ENCODE measurements at places on chromosomes 11 and 22.
A peak's percentile ranks its signal among the peaks of the same experiment; 100 is the strongest.

- H3K4me1 ChIP-seq = no peaks in the 10 kb centered on the region
- no peak overlapping the region for H3K27ac ChIP-seq
- H3K27me3 ChIP-seq = no peaks in the 10 kb centered on the region
- no peak for DNase-seq
- no peak overlapping the region for H3K4me3 ChIP-seq
Measured at GRCh38 chr11:13869398-13869886, 93.1 kb upstream of the SPON1 start.

- H3K27me3 ChIP-seq = no peaks in the 10 kb centered on the region
- no peaks in the 10 kb centered on the region for H3K36me3 ChIP-seq
- H3K4me1 ChIP-seq = no peaks in the 10 kb centered on the region
- no peak overlapping the region for H3K4me3 ChIP-seq
- DNase-seq = no peak
Measured at GRCh38 chr22:32480238-32480637, 5.6 kb downstream of the FBXO7 start.

- H3K36me3 ChIP-seq = no peaks in the 10 kb centered on the region
- no peaks in the 10 kb centered on the region for H3K27me3 ChIP-seq
- no peak overlapping the region for H3K27ac ChIP-seq
- H3K4me3 ChIP-seq = no peak overlapping the region
Measured at GRCh38 chr11:69055212-69055586, 6.5 kb downstream of the TPCN2 start.

DNA sequence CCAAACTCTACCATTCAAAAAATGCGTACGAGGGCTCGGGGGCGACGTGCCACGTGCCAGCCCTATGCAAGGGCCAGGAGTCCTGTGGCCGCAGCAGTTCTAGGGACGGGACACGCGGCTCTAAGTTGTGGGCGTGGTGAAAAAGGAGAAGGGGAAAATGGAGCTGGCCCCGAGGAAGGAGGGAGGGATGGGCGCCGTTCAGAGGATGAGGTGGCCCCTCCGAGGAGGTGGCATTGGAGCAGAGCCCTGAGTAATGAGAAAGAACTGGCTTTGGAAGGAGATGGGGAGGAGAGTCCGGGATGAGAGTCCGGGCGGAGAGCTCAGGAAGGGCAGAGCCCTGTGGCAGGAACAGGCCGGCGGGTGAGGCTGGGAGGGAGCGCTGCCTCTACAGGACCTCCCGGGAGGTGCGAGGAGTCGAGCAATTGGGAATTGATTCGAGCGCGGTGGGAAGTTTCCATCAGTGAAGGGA is 21.0 kb downstream of the OTUB1 start:
- H3K36me3 ChIP-seq = no peaks in the 10 kb centered on the region
- H3K4me1 ChIP-seq = no peaks in the 10 kb centered on the region
- DNase-seq = peak; percentile 73
- H3K27me3 ChIP-seq = no peaks in the 10 kb centered on the region

- H3K27ac ChIP-seq = no peak overlapping the region
- H3K4me3 ChIP-seq = no peak overlapping the region
- H3K27me3 ChIP-seq = no peaks in the 10 kb centered on the region
Measured at GRCh38 chr11:18611196-18611595, 11.6 kb downstream of the MISFA start.

DNA sequence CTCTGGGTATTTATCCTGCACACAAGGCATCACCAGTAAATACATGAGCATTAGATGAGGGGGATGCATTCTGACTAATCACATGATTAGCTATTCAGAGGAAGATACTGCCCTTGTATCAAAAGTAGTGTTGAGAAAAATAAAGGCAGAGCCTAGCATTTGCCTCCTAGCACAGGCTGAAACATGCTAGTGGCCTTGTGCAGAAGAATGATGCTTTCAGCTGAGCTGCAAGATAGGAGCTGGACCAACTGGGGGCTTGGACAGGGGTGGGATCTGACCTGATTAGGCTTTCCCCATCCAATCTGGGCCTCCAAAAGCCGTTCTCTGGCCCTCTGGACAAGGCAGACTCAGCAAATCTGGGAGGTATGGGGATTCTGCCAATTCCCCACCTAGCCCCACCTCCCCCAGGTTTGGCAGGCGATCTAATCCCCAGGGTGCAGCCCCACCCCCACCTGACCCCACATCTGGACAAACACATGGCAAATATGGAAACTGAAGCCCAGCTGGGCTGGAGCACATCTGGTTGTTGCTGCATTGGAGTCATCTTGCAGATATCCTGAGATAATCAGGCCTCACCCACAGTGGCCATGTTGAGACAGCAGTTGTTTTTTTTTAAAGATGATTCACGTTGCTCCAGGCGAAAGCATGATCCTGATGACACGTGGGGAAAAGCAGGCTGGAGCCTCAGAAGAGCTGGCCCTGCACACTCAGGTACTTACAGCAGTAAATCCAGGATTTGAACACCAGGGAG is 4.4 kb upstream of the MISFA start:
- H3K4me3 ChIP-seq = no peak overlapping the region
- no peak overlapping the region for H3K27ac ChIP-seq
- no peaks in the 10 kb centered on the region for H3K36me3 ChIP-seq

DNA sequence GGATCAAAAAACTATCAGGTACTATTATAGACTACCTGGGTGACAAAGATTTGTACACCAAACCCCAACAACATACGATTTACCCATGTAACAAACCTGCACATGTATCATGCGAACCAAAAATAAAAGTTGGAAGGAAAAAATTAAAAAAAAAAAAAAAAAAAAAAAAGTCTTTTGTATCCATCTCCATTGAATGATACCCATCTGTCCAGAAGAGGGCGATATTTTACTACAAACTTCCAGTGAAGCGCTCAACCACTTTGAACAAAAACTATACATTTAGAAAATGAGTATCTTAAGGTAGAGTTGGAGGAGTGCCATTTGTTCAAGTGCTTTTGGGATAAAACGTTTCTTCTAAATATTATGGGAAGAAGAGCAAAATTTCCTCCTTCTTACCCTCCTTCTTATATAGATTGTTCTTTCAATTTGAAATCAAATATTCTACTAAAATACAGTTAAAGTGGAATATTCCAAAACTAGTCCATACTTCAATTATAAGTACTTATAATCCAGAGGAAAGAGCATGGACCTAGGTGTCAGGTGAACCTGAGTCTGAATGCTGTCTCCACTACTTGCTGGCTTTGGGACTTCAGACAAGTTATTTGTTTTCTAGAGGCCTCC is 23.3 kb downstream of the ARL14EP start:
- no peaks in the 10 kb centered on the region for H3K36me3 ChIP-seq
- H3K4me3 ChIP-seq = no peak overlapping the region
- no peak overlapping the region for H3K27ac ChIP-seq

DNA sequence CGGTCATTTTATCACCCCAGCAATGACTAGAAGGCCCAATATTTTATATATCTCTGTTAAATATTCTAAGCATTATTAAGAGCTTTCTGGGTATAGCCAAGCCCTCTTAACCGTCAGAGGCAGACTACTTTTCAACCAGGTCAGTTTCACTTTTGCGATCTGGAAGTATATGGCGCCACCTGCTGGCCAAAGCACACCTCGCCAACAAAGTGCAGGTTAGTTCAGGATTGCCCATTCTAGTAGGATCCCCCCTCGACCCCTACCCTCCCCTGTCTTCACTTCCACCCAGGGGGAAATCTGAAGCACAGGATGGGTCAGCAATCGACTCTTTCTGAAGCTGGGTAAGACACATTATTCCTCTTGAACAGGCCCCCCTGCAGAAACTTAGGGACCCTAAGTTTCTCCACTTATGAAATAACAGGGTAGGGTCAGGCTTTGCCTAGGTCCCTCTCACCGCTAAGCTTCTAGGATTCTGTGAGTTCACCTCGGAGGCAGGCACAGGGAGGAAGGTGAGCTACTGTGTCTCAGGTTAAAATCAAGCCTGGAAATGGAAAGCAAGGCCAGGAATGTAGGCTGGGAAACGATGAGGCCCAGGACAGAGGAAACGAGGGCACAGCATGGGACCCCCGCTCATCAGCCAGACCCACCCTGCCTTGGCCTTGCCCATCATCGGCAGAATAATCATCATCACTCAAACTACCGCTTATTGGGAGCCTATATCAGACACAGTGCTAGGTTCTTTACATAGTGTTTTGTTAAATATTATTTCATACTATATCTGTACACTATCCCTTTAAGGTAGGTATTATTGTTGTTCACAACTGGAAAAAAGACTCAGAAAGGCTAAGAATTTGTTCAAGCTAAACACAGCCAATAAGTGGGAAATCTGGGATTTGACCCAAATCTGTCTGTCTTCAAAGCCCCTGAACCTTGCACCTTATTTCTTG is 35.6 kb downstream of the KCNJ1 start:
- peak; percentile 85 for DNase-seq
- no peaks in the 10 kb centered on the region for H3K4me1 ChIP-seq
- no peak overlapping the region for H3K4me3 ChIP-seq
- no peaks in the 10 kb centered on the region for H3K36me3 ChIP-seq
- H3K27me3 ChIP-seq = no peaks in the 10 kb centered on the region

GRCh38 chr22:23393721-23394320 is 186.3 kb downstream of the IGLL1 start:
- no peak overlapping the region for H3K27ac ChIP-seq
- no peaks in the 10 kb centered on the region for H3K36me3 ChIP-seq

GRCh38 chr11:80163011-80163410 is 722.2 kb upstream of the TENM4 start:
- H3K36me3 ChIP-seq = no peaks in the 10 kb centered on the region
- H3K27me3 ChIP-seq = no peaks in the 10 kb centered on the region

DNA sequence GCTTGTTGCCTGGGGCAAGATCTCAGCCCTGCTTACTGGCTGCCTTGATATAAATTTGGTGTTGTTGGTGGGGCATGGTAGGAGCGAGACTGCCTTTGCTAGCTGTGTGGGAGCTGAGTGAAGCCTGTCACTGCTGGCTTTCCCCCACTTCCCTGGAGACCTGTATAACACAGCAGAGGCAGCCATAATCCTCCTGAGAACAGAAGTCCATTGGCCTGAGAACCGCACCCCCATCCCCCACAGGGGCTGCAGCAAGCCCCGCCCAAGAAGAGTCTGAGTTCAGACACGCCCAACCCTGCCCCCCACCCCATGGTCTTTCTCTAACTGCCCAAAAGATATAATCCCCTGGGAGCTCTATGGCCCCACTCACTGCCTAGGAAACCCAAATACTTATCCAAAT is 39.2 kb upstream of the ARHGAP42 start:
- no peak overlapping the region for H3K27ac ChIP-seq
- H3K4me3 ChIP-seq = no peak overlapping the region
- DNase-seq = no peak
- H3K4me1 ChIP-seq = no peaks in the 10 kb centered on the region

DNA sequence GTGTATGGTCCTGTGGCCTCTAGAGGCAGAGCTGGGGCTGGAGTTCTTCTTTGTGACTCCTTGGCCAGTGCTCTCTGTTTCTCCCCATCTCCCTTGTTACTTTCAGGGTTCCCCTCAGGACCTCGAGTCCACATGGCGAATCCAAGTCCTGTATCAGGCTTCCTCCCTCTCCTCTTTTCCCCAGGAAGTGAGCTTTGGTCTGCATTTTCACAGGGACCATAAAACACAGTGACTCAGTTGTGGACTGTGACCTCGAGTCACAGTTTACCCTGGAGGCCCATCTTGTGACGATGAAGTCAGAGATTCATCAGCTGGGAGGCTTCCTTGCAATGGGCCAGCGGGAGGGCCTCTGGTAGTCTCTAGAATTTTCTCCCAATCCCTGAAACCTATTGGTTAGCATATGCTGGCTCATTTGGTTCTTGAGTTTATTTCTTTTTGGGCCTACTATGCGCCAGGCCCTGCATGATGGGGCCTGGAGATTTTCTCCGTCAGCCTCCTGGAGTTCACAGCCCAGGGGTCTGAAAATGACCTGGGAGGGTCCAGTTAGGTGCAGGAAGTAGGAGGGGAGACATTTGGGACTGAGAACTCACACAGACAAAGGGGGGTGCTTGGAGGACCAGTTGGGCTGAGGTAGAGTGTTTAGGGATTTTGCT is 100.8 kb downstream of the KIAA1671 start:
- DNase-seq = no peak
- no peaks in the 10 kb centered on the region for H3K36me3 ChIP-seq
- H3K27ac ChIP-seq = no peak overlapping the region
- no peaks in the 10 kb centered on the region for H3K4me1 ChIP-seq
- no peaks in the 10 kb centered on the region for H3K27me3 ChIP-seq

DNA sequence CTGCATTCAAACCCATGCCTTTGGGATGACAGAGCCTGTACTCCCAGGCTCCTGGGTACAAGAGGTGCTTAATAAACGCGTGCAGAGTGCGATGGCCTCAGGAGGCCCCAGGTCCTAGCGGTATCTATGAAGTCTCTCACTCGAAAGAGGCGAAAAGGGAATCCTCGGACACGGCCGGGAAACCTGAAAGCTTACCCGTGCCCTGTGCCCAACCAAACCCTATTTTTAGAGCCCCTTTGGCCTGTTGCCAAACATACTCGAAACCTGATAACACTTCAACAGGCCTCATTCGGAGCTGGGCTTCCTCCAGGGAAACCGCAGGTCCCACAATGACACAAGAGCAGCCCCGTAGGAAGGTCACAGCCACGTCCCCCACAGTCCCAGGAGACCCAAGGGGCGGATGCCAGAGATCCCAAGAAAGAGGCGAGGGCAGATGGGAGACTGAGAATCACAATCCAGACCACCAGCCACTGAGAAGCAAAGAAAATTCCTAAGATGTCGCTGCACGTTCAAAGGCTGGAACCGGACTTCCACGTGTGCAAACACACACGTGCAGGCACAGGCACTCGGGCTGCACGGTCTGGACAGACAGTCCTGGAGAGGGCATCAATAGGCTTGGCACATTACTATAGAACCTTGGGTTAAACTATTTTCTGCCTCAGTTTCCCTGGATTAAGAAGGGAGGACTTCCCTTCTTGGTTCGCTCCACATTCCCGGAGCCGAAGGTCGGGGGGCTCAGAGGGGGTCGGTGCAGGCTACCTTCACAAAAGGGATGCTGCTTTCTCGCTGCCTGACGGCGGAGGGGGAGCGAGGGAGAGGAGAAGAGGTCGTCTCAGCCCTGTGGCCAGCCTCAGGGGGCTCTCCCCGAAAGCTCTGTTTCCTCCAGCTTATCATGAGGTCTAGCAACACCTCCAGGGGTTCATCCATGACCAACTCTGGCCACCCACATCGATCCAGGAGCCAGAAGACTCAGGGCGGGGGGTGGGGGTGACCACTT is 8.2 kb downstream of the PDGFB start:
- H3K4me1 ChIP-seq = no peaks in the 10 kb centered on the region
- H3K27me3 ChIP-seq = no peaks in the 10 kb centered on the region
- no peak overlapping the region for H3K4me3 ChIP-seq
- H3K27ac ChIP-seq = no peak overlapping the region
- no peaks in the 10 kb centered on the region for H3K36me3 ChIP-seq

DNA sequence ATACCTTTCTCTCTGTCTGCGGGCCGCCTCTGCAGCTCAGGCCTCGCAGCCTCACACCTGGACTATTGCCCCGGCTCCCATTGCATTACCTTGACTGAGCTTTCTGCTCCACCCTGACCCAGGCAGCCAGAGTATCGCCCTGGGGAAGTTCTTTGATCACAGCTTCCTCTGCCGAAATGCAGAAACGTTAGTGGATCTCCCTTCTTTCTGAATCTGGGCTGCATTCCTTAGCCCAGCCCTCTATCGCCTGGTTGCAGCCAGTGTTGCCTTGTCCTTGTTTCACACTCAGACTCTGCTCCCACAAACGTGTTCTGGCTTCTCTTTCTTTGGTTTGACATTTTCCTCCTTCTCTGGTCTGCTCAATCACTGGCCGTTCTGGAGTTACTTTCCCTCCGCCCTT is 195.7 kb downstream of the ADAMTS15 start:
- no peak overlapping the region for H3K4me3 ChIP-seq
- H3K4me1 ChIP-seq = peaks cover 2% of the 10 kb centered on the region
- DNase-seq = no peak
- H3K36me3 ChIP-seq = no peaks in the 10 kb centered on the region
- no peaks in the 10 kb centered on the region for H3K27me3 ChIP-seq

- peak; percentile 55 for DNase-seq
- no peaks in the 10 kb centered on the region for H3K27me3 ChIP-seq
- H3K27ac ChIP-seq = no peak overlapping the region
- H3K4me3 ChIP-seq = no peak overlapping the region
- H3K4me1 ChIP-seq = no peaks in the 10 kb centered on the region
Measured at GRCh38 chr22:34105461-34106062, 185.3 kb upstream of the LARGE1 start.
